Muscle of leg (tissue), 16 donors: ENCODE measurements at places on chromosomes 4 and X. TPM values are rescaled to one million over a fixed set of nuclear protein-coding genes. Genes with fewer than 3 reads are reported as not detected.

DNA sequence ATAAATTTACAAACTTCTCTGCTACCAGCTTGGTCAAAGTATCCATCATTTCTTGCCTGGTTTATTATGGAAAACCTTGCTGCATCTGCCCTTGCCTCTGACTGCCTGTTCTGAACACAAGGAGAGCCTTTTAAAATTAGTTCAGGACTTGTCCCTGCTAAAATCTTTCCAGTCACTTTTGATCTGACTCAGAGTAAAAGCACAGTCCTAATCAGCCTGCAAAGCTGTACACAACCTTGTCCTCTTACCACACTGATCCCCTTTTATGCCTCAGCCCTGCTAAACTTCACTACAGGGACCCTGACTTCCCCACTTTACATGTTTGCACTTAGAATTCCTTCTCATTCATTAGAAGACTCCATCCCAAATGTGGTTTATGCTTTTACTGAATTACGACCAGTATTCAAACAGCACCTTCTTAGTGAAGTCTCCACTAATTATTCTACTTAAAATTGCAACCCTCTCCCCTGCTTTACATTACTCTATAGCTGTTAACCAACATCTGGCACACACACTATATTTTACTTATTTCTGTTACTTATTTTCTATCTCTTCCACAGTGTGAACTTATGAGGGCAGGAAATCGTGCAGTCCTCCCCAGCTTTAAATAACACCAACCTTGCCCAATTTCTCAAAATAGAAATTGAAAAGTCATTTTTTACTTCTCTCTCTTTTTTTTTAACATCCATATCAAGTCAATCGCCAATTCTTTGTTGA, 6.3 kb downstream of the GABRA4 start:
- no peak overlapping the region for H3K27ac ChIP-seq
- H3K36me3 ChIP-seq = no peaks in the 10 kb centered on the region
- no peaks in the 10 kb centered on the region for H3K4me1 ChIP-seq

Gene ZCCHC12
- 0.27 TPM for total RNA-seq

- no peaks in the 10 kb centered on the region for H3K36me3 ChIP-seq
- no peak for DNase-seq
- no peak overlapping the region for H3K4me3 ChIP-seq
- no peaks in the 10 kb centered on the region for H3K4me1 ChIP-seq
- H3K27ac ChIP-seq = no peak overlapping the region
Observed at GRCh38 chr4:86181585-86181984, 178.3 kb downstream of the MAPK10 start.

Gene CTAG1B
- total RNA-seq = not detected

DNA sequence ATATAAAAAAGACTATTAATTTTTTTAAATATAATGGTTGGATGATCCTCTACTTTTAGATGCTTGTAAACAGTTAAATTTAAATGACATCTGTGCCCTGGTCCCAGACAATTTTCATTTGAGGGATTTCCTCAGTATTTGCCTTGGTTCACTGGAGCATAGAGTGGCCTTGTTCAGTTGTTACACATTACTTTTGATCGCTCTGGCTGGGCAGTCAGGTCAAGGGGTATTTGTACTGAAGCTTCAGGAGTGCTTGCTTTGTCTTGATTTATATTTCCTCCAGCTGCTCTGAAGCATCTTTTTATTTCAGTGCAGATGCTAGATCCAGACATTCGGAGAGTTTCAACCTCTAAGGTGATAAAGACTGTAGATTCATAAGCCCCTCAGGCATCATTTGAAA, 50.0 kb downstream of the COMMD8 start:
- no peak overlapping the region for H3K27ac ChIP-seq
- H3K36me3 ChIP-seq = no peaks in the 10 kb centered on the region
- no peak for DNase-seq
- H3K4me1 ChIP-seq = no peaks in the 10 kb centered on the region

DNA sequence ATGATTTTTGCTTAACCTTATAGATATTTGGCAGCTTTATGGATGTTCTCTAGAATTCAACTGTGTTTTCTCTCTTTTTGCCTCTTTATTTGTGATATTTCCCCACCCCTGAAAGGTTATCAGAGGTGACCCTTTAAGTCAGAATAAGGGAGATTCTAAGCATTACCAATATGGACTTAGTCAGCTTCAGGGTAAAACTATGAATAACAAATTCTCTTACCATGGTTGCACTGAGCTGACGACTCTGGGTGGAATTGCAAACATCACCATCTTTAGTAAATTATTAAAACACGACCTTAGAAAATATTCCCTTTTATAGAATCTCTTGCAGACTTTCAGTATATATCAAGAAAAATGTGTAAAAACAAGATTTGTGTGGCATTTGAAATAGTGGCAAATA, 21.6 kb downstream of the TRPC3 start:
- no peaks in the 10 kb centered on the region for H3K36me3 ChIP-seq
- no peak for DNase-seq
- no peak overlapping the region for H3K27ac ChIP-seq
- peaks cover 15% of the 10 kb centered on the region for H3K27me3 ChIP-seq
- no peak overlapping the region for H3K4me3 ChIP-seq

- DNase-seq = no peak
- H3K4me1 ChIP-seq = peaks cover 16% of the 10 kb centered on the region
- H3K4me3 ChIP-seq = no peak overlapping the region
- no peaks in the 10 kb centered on the region for H3K36me3 ChIP-seq
- H3K27me3 ChIP-seq = no peaks in the 10 kb centered on the region
- H3K27ac ChIP-seq = no peak overlapping the region
Observed at GRCh38 chr4:26060286-26060685, 146.3 kb downstream of the SMIM20 start.

Gene CLCN5
- 85.3 TPM for total RNA-seq

- H3K27ac ChIP-seq = peak overlapping the region; percentile 58
- H3K4me3 ChIP-seq = no peak overlapping the region
- peaks cover 25% of the 10 kb centered on the region for H3K4me1 ChIP-seq
- no peaks in the 10 kb centered on the region for H3K36me3 ChIP-seq
Observed at GRCh38 chr4:140098455-140099160, 55.4 kb downstream of the MAML3 start.
